Urothelium cell line (cell line): ENCODE measurements at places on chromosomes 5 and 9.

DNA sequence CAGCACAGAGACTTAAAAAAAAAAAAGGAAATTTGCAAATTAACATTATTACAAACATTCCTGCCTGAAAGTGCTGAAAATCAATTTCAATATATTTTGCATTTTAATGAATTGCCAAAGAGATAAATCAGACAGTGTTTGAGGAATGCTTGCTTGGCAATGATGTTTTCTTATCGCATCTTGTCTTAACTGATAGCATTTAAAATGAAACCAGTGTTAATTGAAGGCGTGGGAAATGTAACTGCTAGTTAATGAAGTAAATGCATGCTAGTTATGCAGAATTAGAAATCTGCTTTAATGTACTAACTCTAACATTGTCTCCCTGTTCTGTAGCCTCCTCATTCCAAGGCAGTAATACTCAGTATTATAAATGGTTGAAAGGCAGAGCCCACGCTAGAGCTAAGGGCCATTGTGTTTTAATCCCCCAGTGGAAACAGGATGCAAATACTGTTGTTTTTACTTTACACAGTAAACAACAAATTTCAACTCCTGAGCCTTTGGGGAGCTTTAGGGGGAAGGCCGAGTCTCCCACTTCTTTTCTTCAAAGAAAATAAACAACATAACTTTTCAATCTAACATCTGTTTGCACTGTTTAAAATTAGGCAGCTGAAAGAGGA, 586.9 kb downstream of the TLE4 start:
- no peak for DNase-seq

GRCh38 chr5:14595189-14595588, 13.6 kb downstream of the OTULINL start:
- no peak for DNase-seq

DNA sequence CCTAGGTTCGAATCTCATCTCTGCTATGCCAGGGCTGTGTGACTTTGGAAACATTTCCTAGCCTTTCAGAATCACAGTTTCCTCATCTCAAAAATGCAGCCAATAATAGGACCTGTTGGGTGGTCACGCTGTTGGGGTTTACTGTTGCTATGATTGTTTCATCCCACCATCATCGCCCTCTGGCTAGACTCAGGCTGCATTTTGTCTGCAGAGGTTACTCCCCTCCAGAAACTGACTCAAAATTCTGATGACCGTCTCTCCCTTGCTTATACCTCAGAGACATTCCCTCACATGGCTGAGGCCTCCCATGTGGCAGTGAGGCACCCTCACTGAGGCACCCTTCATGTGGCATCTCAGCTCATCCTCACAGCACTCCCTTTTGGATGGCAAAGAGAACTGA, 61.6 kb downstream of the COL27A1 start:
- no peak for DNase-seq

- DNase-seq: no peak
These were observed 94.4 kb upstream of the TLE4 start for GRCh38 chr9:79477241-79477840.

GRCh38 chr5:160901656-160902055, 49.6 kb upstream of the ATP10B start:
- no peak for DNase-seq

DNA sequence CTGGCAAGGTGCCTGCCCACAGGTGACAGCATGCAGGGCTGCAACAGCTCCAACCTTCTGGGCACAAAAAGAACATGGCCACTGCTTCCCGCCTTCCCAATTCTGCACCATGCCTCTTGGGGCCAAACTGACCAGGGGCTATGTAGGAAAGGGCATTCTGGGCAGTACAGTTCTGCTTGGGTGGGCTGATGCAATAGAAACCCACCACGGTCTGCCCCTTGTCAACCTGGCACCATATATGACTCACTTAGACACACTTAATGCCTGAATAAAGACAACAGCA, 40.2 kb upstream of the FCN1 start:
- DNase-seq: no peak

GRCh38 chr5:154727361-154727760, 27.8 kb upstream of the LARP1 start:
- no peak for DNase-seq

- no peak for DNase-seq
These were observed 336.9 kb upstream of the DMAC1 start for GRCh38 chr9:8136477-8136876.

DNA sequence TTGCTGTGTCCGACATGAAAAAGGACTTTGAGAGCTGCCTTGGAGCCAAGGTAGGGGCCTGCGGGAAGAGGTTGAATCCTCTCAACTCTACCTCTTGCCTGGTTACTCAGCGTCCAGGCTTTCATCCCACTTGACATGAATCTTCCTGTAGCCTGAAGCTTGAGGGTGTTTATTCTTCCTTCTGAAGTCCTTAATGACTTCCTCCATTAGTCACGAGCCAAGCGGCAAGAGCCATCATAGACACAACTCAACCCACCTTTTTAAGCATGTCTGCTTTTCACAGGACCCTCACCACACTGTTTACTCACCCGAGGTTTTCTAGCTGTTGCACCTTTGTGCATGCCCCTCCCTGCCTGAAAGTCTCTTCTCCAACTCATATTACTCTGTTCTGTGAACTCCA, 40.2 kb downstream of the ACO1 start:
- no peak for DNase-seq

- no peak for DNase-seq
These were observed 7.4 kb upstream of the CEL start for GRCh38 chr9:133054194-133054890.

GRCh38 chr5:91494447-91494996, 111.4 kb upstream of the ARRDC3 start:
- no peak for DNase-seq

DNA sequence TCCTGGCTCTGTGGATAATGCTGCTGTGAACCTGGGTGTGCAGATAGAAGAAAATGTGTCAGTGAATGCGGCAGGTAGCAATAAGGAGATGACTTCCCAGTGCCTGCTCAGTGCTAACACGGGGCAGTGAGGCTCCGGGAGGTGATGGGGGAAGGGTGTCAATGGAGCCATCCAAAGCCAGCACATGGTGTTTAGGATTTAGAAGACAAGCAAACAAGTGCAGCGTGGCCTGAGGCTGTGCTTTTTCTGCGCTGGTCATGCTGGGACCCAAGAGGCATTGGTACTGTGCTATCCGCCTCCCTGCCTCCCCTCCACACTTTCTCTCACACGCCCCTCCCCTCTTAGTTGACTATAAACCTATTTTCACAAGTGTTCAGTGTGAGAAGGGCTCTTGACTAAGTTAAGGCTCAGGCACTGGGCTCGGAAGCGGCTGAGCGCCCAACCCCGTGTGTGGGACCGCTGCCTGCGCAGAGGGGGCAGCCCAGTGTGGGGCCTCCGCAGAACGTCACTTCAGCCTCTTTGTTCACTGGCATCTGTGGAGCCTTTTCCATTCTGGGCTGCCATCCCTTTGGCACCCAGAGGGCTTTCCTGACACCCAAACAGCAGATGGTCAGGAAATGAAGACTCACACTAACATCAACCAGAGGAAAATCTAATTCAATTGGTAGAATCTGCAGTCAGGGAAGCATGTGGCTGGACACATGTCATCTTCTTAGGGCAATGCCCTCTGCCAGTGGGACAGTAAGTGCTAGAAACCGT, 21.8 kb upstream of the NINJ1 start:
- no peak for DNase-seq

GRCh38 chr5:138439477-138440158, 761 bp downstream of the REEP2 start:
- DNase-seq: no peak

DNA sequence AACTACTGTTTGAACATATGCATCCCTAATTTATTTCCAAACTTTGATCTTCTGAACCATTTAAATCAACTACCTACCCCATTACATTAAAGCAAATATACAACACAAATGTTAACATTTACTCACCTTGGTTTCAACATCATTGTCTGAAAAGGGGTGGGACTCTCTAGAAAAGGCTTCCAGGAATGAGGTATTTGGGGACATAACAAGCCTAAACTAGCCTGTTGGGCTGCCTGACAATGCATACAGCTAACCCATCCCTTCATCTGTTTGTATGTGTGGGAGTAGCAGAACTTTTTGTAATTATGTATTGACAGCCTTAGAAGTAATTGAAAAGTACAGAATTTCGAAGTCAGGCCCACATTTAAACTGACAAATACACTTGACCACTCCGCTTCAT, 2225.9 kb upstream of the C9orf72 start:
- no peak for DNase-seq

- no peak for DNase-seq
These were observed 1.3 kb downstream of the GPR150 start for GRCh38 chr5:95620870-95621838.

- peak; percentile 79 for DNase-seq
These were observed 134.8 kb downstream of the KCNIP1 start for GRCh38 chr5:170638454-170639220.

GRCh38 chr5:668283-668995, 24.7 kb downstream of the TPPP start:
- DNase-seq: no peak

- no peak for DNase-seq
These were observed 188.6 kb upstream of the KLF9 start for GRCh38 chr9:70603020-70603411.

- no peak for DNase-seq
These were observed 47.6 kb upstream of the ZFAND5 start for GRCh38 chr9:72412483-72413040.

- DNase-seq: peak; percentile 13
These were observed 12.2 kb upstream of the SLC44A1 start for GRCh38 chr9:105232207-105232606.

- no peak for DNase-seq
These were observed 13.6 kb upstream of the MAPK9 start for GRCh38 chr5:180305481-180305880.

DNA sequence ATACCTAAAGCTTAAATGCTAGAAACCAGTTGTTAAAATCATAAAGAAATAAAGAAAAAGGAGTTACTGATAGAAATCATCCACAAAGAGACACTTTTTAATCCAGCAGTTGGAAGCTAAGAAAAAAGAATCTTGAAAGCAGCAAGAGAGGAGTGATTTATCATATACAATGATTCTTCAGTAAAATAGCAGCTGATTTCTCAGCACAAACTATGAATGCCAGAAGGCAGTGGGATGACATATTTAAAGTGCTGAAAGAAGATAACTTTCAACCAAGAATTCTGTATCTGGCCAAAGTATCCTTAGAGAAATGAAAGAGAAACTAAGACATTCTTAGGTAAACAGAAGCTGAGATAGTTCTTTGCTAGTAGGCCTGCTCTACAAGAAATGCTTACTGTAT, 366.0 kb downstream of the HTR1A start:
- DNase-seq: no peak

GRCh38 chr5:154474396-154475334, 3.4 kb downstream of the HAND1 start:
- no peak for DNase-seq

- no peak for DNase-seq
These were observed 325.6 kb downstream of the PRELID2 start for GRCh38 chr5:145509336-145510136.

GRCh38 chr9:135714242-135715055, 12.5 kb downstream of the KCNT1 start:
- peak; percentile 39 for DNase-seq

DNA sequence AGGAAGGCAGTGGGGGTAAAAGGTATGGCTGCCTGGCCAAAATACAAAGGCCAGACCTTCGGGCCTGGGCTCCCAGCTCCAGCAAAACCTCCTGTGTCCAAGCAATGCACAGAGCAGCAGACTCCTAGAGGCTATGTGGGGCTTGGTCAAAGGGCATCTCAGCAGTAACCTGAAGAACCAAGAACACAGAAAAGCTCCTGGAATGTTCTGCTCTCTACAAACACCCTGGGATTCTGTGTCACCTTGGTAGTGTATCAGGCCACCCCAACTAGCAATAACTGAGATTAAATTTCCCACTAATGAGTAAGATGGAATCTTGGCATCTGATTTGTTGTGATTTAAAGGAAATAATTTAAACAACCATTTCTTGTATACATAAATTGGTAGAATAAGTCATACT, 158.6 kb downstream of the GLIS3 start:
- DNase-seq: no peak

GRCh38 chr9:77830618-77831285, 182.6 kb upstream of the GNA14 start:
- no peak for DNase-seq

- no peak for DNase-seq
These were observed 123.6 kb upstream of the TNPO1 start for GRCh38 chr5:72692651-72693442.

- no peak for DNase-seq
These were observed 56.3 kb downstream of the DAB2IP start for GRCh38 chr9:121707477-121708424.

GRCh38 chr9:128473104-128473503, 17.3 kb downstream of the ODF2 start:
- DNase-seq: no peak

- DNase-seq: no peak
These were observed 30.1 kb upstream of the PDE8B start for GRCh38 chr5:77180167-77181081.

GRCh38 chr9:110016340-110016739, 191.6 kb downstream of the C9orf152 start:
- DNase-seq: peak; percentile 31

DNA sequence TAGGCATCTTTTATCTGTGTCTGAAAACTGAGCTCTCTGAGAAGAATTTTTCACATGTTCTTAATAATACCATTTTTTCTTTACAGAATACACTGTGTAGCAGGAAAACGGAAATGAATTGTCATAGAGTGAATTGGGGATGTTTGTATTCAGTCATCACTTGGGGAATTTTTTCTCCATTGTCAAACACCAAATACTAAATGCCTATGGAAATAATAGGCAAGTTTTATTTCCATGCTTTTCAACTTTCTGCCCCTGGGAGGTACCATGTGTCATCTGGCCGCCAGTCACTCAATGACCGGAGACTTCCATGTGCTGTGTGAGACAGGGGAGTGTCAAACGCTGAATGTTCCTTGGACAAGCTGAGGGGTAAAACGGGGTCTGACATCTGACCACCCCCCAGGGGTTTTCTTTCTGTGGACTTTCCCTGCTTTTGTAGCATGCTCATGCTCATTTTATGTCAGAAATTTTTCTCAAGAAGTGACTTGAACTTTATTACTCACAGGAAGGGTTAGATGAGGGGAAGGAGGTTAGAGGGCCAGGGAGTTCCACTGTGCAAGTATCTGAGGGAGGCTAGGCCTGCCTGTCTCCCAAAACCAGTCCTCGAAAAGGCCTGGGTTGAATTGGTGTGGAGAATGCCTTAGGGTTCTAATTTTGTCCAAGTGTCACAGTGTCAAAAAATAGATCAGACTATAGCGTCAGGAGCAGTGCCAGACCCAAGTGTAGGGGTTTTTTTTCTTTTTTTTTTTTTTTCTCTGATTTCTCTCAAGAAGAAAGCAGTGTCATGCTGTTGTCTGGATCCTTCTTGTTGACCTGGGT, 438.6 kb downstream of the AGTPBP1 start:
- DNase-seq: no peak

- peak; percentile 29 for DNase-seq
These were observed 1039.2 kb upstream of the CDH9 start for GRCh38 chr5:28077291-28078240.

- DNase-seq: no peak
These were observed 34.8 kb downstream of the SLC6A18 start for GRCh38 chr5:1259806-1260480.

DNA sequence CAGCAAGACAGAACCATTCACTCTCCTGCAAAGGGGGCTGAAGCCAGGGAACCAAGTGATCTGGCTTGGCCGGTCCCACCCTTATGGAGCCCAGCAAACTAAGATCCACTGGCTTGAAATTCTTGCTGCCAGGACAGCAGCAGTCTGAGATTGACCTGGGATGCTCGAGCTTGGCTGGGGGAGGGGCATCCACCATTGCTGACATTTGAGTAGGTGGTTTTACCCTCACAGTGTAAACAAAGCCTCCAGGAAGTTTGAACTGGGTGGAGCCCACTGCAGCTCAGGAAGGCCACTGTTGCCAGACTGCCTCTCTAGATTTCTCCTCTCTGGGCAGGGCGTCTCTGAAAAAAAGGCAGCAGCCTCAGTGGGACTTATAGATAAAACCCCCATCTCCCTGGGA, 60.5 kb downstream of the TNFSF8 start:
- no peak for DNase-seq
